ENCODE measurements at places on chromosomes 12 and 14. TPM values are rescaled to one million over a fixed set of nuclear protein-coding genes. Genes with fewer than 3 reads are reported as not detected.

The CTSG gene
- not detected for total RNA-seq

The ELK3 gene
- total RNA-seq, result 23.9 TPM

The MIP gene
- total RNA-seq, result not detected

The ASIC1 gene
- 1.6 TPM for total RNA-seq

- no peak for DNase-seq
Measured at GRCh38 chr12:90077756-90078155, 369.1 kb upstream of the ATP2B1 start.

DNA sequence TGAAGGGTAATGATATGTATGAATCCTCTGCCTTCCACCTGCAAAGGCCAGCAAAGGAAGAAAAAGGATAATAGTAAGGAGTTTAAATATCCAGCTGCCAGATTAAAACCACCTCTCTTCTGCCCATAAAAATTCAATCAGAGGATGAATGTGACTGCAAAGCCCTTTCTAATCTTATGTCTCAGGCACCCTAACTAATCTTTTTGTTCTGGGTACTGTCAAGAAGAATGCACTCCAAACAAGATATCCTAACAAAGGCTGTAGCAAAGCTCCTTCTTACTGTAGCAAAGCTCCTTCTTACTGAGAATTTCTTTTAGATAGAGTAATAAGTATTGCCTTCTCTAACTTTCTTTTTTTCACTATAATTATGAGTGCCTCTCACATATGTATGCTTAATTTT is 91.8 kb downstream of the ST8SIA1 start:
- no peak for DNase-seq

- DNase-seq, result peak; percentile 33
Measured at GRCh38 chr12:118164798-118165486, 29.0 kb downstream of the PEBP1 start.

- DNase-seq, result no peak
Measured at GRCh38 chr14:103293465-103293864, 40.6 kb upstream of the EIF5 start.

- DNase-seq, result no peak
Measured at GRCh38 chr14:44035707-44036106, 471.4 kb downstream of the FSCB start.

All from activated CD4-positive, alpha-beta memory T cell treated with anti-CD3 and anti-CD28 coated beads for 36 hours (primary cell).